ENCODE measurements at places on chromosomes 2 and 18.

- DNase-seq: peak; percentile 42
Observed at GRCh38 chr18:21538230-21538629, 62.3 kb downstream of the ESCO1 start.

DNA sequence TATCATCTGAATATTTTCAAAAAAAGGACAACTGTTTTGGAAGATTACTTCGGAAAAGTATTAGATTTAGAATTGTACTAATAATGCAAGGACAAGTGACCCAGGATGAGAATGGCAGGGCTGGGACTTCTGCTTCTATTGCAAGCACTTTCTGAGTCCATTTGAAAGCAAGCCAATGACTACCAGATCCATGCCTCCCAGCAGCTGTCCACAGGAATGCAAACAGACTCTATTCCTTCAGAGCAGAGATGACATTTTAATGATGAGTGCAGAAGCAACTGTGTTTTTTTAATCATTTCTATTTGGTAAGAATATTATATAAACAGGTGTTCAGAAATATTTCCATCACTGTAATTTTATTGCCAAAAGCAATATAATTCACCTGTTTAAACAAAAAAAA, 456.7 kb downstream of the SOX11 start:
- DNase-seq: no peak

DNA sequence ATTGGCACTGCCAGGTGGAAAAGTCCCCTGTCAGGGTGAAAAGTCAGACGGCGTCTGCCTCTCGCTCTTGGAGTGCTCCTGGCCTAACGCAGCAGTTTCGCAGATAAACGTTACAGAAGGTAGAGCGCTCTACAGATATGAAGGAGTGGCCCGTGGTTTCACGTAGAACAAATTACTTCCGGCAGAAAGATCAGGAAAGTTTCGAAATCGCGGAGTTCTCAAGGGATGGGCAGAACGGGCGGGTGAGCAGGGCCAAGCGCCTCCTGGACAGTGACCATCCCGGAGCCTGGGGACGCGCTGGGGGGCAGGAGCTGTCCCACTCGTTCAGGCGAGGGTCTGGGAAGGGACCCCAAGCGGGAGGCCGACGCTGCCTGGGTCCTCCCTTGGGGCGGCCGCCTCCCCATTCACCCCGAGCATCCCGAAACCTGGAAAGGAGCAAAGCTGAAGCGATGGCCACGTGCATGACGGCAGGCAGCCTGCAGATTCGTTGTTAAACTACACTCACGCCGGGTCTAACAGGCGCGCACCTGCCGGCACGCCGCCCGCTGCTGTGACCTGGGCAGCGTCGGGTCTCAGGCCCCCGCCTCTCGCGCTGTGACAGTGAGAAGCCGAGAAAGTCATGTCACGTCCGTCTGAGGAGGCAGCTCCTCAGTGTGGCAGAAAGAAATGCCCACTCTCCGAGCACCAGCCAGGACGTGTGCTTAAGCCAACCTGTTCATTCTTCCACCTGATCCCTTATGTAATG, 122.9 kb upstream of the SALL3 start:
- no peak for DNase-seq

DNA sequence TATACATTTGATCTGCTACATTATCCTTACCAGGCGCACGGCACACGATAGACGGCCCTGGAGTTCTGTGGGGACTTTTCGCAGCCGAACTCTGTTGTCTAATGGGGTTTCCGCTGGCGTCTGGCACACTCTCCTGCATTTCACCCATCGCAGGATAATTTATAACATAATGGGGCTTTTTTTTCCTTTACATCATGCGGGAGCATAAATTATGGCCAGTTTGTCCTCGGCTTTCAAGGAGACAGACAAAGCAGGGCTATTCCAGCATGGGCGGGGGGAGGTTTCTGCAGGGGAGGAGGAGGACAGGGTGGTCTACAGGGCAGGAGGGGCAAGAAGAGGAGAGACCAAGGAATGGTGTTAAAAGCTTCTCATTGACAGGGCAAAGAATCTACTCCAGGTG, 279.8 kb downstream of the CELF4 start:
- DNase-seq: no peak

GRCh38 chr2:237262838-237263771, 150.9 kb downstream of the COL6A3 start:
- DNase-seq: peak; percentile 84

- no peak for DNase-seq
Observed at GRCh38 chr2:176934869-176935415, 277.7 kb upstream of the HNRNPA3 start.

DNA sequence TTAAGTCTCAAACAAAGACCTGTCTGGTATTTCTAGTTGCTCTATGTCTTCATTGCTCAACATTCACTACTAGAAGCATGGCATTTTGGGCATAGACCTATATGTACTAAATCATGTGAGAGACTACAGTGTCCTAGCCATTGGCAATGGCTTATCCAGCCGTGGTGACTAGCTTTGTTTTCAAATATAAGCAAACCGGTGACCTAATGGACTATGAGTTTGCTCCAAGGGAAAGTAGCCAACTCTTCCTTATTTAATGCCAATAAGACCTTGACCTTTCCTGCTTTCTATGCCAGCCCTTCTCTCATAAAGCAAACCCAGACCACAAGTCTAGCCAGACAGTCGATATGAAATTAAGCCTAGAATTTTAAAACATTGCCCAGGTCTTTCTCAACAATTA, 113.7 kb upstream of the CREB1 start:
- DNase-seq: no peak

DNA sequence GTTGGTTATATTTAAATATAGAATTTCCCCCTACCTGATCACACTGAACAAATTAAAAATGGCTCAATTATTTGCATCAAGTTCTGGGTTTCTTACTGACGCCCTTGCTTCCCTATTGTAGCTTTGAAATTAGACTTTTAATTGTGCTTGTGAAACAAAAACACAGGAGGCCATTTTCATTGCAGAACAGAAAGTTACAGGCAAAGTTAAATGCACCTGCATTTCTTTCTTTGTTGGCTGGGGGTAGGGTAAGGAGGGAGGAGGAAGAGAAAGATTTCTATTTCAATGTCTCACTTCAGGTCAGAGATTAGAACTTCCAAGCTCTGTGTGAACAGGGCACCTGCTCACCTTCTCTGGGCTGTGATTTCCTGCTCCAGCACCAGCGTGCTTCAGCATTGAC, 199.6 kb downstream of the BCL11A start:
- DNase-seq: no peak

DNA sequence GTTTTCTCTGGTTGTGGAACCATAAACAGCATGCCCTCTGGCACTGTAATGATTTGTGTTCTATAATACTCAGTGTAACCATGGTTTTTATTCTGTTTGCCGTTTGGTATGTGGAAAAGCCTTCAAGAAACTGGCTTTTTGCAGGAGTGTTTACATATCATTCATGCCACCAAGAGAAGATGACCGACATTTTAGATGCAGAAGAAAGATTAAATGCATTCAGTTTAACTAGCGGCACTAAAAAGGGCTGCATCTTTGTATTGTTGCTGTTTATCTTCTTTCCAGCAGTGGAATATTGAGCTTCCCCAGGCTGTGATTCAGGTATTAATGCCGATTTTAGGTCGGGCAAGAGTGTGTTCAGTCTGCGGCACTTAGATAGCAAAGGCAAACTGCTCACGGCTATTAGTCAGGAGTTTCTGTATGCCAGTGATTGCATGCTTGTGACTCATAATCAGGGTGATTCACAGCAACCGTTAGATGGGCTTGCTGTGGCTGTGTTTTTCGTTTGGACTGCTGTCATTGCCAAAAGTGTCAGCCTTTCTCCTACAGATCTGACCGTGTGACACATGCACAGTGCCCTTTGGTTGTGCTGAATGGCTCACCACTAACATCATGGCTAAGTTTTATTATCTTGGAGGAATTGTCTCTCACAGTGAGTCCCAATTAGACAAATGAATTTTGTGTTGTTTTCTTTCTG, 479.7 kb downstream of the PARD3B start:
- DNase-seq: peak; percentile 98

- peak; percentile 74 for DNase-seq
Observed at GRCh38 chr2:157257312-157258252, at the start of gene GALNT5. GALNT5 (plus strand) TSS chr2:157257705; CDS start chr2:157258083, 378 bp downstream.

- peak; percentile 86 for DNase-seq
Observed at GRCh38 chr2:113309655-113310387, 31.1 kb upstream of the PAX8 start.

GRCh38 chr2:109284826-109285225, 155.8 kb downstream of the SH3RF3 start:
- DNase-seq: no peak

- no peak for DNase-seq
Observed at GRCh38 chr18:78739882-78740677, 239.5 kb upstream of the SALL3 start.

DNA sequence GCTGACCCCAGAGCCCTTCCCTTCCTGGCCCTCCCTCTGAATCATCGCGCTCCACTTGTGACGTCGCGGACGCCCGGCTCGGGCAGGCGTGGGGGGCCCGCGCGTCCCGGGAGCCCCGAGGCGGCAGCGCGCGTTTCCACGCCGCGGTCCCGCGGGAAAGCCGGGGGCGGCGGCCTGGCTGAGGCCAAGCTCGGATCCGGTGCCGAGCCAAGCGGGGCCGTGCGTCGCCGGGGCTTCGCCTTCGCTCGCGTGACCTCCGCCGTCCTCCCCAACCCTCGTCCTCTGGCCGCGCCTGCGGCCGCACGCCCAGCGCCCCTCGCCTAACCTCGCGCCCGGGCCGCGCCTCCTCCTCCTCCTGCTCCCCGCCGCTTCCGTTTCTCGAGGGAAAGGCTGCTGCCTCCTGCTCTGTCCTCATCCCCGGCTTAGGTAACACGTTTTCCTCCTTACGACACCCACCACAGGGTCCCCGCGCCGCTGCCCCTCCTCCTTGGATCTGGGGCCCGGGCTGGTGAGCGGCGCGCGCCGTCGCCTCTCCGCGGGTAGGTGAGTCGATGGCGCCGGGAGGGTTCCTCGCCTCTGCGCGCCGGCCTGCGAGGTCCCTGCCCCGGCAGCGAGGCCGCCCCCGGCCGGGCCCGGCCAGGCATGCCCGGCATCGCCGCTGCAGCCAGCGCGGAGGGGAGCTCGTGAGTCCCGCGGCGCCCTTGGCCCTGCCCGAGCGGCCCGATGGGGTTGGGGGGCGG, at the start of gene INPP1:
Gene INPP1, plus strand, starts transcription at position 54 of the 740 bp plus-strand sequence. CDS start 16,514 bp downstream, outside the sequence.
- DNase-seq: peak; percentile 52

Data from epithelial cell of esophagus (primary cell).